ENCODE measurements at places on chromosomes 7 and 10.

DNA sequence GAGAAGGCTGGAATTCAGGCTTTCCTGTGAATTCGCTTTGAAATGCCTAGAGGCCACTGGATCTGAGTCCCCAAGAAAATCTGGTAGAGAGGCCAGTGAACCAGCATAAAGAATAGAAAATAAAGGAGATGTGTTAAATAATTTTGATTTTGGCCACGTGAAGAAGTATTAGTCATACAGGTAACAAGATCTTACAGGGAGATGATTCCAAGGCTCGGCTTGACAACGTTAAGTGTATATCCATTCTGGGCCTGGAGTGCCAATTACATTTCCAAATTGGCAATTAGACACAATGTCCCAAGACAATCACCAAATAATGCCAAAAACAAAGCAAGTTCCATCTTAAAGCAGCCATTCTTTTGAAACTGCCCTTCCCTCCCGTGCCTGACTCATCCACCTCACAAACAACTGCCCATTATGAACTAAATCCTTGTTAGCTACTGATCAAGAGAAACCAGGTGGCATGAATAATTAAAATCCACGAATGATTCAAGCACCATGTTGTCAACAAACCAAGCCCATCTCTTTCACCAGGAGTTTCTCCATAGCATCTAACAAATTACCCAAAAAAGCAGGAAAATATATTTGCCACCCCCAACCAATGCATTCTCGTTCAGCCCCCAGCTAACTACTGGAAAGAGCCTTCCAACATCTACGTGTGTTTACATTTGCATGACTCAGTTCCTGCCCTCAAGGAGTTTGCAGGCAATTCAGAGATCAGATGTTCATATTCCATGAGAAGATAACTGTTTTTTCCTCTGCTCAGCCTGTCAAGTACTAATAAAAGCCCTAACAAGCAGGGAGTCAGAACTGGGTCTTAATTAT lies 8.5 kb downstream of the KCNMA1 start:
- DNase-seq, result no peak

- DNase-seq, result no peak
These were observed 111.3 kb upstream of the DNAJB12 start for GRCh38 chr10:72466018-72466417.

- no peak for DNase-seq
These were observed 160.9 kb downstream of the PLXDC2 start for GRCh38 chr10:19977097-19977521.

GRCh38 chr10:102436312-102436711 lies 3.9 kb upstream of the CUEDC2 start:
- DNase-seq, result no peak

DNA sequence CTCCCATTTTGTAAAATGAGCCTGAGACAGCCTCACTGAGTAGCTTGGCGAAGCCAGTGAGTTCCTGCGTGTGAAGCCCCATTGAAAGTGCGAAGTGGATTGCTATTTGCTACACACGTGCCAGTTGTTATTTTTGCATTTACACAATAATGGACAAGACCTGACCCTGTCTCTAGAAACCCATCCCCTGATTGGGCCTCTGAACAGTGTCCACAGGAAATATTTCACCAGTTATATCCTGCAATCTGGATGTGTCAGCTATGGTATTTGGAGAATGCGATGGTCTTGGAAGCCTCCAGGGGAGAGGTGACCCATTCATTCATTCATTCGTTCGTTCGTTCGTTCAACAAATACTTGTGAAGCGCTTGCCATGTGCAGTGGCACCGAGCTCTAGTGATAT lies 37.1 kb downstream of the COL13A1 start:
- no peak for DNase-seq

DNA sequence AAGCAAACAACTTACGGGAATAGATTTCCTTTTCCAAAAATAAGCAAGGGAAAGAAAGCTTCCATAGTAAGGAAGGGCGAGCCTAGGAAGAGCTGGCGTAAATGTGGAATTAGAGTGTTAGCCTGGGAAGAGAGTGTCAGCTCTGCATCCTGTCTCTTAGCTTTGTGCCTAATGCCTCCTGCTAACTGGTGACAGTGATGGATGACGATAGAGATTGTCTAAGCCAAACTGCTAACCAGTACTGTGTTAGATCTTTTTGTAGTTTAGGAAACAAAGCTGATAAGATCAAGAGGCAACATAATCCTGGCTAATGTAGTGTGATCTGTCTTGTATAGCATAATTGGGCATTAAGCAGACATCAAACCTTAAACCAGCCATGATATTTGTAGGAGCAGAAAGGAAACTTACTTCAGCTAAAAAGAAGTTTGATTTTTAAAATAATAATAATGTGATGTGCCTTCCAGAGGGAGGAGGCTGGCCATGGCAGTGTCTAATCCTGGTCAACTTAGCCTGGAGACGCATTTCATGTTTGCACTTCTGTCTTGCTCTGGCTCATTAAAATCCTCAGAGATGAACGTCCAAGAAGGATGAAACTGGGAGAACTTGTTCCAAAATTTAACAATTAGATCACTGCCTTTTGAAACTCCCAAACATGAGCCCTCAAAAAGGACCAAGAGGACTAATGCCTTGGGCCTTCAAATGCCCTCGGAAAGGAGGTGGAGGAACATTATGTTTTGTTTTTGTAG lies 85.1 kb downstream of the FAM204A start:
- no peak for DNase-seq

- DNase-seq, result no peak
These were observed 9.3 kb downstream of the LMTK2 start for GRCh38 chr7:98115746-98116525.

DNA sequence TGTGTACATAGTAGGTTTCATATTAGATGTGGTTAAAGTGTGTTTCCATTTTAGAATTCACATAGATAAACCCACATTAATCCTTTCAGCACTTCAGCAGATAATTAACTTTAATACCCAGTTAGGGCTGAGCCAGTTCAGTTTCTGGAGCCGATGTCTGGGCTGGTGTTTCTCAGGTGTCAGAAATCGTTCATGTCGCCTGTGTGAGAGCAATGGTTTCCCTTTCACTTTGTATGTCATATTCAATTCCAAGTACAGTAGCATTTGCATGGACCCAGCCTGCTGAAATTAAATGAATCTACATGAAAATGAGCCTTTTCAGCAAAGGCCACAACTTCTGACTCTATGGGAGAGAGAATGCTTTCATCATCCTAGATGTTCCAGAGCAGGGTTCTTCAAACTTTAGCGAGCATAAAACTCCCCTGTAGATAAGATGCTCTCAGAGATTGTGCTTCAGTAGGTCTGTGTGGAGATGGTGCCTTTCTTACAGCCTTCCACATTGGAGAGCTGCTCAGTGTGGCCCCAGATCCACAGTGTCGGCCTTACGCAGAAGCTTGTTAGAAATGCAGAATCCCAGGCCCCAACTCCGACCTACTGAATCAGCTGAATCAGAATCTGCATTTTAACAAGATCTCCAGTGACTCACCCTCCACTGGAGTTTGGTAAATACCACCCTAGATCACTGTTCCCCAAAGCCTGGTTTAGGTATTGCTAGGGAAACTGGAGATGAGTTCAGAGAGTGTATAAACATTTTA lies 19.6 kb downstream of the WIPF3 start:
- no peak for DNase-seq

- DNase-seq, result no peak
These were observed 112.2 kb downstream of the OAT start for GRCh38 chr10:124306520-124306919.

GRCh38 chr10:43857206-43857930 lies 208.7 kb upstream of the ZNF32 start:
- DNase-seq, result no peak

DNA sequence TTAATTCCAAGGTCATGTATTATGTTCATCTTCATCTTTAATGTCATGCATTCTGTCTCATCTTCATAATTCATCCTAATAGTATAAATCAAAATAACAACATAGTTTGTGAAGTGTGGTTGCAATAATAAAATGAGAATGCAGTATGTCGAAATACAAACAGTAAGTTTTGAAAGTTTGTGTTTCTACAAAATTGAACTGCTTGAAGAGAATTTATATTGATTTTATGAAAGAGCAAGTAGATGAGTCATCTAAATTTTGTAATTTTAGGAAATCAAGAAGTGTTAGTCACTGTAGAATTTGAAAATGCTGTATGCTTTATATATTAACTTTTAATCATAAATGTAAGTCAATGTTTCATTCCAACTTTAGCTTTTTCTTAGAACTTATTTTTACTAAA lies 190.5 kb upstream of the PPP1R3A start:
- no peak for DNase-seq

GRCh38 chr7:94907026-94907810 lies at the start of gene PPP1R9A:
PPP1R9A (plus strand) TSS chr7:94907594; CDS start chr7:94910114, 2,520 bp downstream.
- DNase-seq, result no peak

- DNase-seq, result no peak
These were observed 94.1 kb downstream of the LRRN3 start for GRCh38 chr7:111184987-111185386.

DNA sequence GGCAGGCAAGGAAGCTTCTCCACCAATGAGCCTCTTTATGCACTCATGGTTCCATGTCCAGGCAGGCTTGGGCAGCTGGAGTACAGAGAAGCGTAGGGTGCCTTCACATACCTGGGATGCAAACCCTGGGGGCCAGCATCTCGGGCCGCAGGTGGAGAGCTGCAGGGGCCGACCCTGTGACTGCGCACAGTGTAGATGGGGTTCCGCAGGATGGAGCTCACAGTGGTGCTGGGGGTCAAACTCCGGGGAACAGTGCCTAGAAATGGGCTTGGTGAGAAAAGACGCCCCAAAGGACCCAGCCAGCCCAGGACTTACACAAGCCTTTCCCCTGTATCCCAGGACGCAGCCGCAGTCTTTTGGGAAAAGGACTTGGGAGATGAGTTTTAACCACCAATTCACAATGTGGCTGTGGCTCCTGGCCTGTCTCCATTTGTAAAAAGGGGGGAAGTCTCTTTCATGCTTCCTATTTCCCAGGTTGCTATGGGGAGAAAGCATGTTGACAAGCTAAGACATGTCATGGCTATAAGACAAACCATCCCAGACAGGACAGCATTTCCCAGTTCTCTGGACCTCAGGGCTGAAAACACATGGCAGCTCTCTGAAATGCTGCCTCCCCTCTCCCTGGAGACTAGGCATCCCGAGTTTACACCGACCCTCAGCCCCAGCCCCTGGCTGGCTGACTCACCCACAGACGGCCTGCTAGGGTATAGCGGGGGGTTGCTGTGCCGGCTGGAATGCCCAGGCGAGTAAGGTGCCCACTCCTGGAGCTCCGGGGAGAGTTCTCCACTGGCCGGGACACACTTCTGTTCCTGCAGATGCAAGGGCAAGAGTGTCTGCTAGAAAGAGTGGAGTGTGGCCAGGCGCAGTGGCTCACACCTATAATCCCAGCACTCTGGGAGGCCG lies 107.1 kb downstream of the DLG5 start:
- no peak for DNase-seq

DNA sequence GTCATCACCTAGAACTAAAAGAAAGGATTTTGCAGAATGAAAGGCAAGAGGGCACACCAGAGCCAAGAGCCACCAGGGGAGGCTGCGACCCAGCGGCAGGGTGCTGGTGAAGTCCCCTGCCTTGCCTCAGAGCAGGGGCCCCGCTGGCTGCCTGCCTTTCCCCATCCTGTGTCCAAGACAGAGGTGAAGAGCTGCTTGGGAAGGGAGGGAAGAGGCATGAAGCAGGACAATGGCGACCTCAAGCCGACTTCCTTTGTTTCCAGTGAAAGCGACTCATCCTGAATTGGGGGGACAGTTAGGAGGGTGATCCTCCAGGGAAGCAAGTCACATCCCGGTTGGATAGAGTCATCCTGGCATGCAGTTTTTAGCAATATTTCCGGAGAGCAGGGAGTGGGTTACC lies 255.5 kb upstream of the YAE1 start:
- DNase-seq, result no peak

GRCh38 chr7:30682212-30683083 lies at the start of gene CRHR2:
CRHR2 (minus strand) TSS chr7:30682456; CDS start chr7:30682280, 176 bp downstream.
- DNase-seq, result no peak

GRCh38 chr10:116836902-116837523 lies 12.3 kb upstream of the ENO4 start:
- no peak for DNase-seq

- DNase-seq, result peak; percentile 17
These were observed 15.2 kb upstream of the FRMPD2 start for GRCh38 chr10:48289501-48290238.

GRCh38 chr10:16016688-16017087 lies 156.4 kb upstream of the MINDY3 start:
- no peak for DNase-seq

DNA sequence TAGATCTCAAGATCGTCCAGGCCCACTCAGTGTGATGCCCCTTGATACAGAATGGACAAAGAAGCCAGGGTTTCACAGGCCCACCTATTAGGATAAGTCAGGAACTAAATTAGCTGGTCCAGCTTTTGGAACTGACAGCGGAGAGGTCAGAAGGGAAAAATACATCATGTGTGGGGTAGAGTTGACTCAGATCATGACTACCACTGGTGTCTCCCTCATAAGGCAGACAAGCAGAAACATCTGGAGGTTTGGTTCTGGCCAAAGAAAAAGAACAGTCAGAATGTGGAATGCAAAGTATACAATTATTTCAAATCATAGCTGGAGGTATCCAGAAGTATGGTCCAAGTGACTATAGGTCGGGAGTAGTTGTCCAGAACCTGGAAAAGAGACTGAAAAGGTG lies 621.1 kb upstream of the CELF2 start:
- no peak for DNase-seq

GRCh38 chr10:33237736-33238624 lies 96.5 kb downstream of the NRP1 start:
- DNase-seq, result no peak

GRCh38 chr10:91000470-91000869 lies 79.6 kb upstream of the ANKRD1 start:
- no peak for DNase-seq

DNA sequence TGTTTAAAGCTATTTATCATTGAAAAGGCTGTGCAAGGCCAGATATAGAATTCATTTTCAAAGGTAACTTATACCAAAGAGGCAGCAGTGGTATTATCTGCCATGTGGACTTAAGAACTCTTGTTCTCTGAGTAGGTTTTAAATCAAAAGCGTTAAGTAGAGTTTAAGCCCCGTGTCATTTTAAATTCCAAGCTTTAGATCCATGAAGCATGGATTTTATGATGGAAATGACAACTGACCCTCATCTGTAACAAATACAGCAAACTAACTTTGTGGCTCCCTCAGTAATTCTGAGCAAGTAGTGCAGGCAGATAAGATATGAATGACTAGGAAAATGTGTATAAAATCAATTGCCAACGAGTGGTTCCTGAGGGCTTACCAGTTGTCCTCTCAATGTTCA lies 247.0 kb downstream of the WDR11 start:
- no peak for DNase-seq

GRCh38 chr10:1411451-1411850 lies 325.9 kb downstream of the ADARB2 start:
- no peak for DNase-seq

GRCh38 chr10:12838995-12839927 lies 162.3 kb downstream of the CCDC3 start:
- no peak for DNase-seq

All from activated naive CD8-positive, alpha-beta T cell treated with anti-CD3 and anti-CD28 coated beads, Interleukin-2, amount 50 U/mL, for 16 hours (primary cell).